ENCODE measurements at places on chromosomes 7 and 10.

DNA sequence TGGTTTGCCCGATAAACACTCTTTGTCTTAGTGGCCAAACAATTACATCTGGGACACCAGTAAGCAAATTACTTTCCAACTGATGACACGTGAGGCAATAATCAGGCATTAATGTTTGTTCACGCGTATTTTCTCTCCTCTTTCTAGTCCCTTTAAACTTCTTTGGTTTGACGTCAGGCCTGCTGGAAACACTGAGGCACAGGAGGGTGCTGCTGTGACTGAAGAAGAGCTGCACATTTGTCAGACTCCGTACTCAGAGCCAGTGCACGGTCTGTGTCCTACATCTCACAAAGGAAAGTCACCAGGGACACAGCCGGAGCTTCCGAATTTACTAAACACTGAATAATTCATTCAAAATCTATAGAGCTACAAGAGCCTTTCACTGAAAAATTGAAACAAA is 57.6 kb upstream of the ANAPC16 start:
- DNase-seq, result no peak

DNA sequence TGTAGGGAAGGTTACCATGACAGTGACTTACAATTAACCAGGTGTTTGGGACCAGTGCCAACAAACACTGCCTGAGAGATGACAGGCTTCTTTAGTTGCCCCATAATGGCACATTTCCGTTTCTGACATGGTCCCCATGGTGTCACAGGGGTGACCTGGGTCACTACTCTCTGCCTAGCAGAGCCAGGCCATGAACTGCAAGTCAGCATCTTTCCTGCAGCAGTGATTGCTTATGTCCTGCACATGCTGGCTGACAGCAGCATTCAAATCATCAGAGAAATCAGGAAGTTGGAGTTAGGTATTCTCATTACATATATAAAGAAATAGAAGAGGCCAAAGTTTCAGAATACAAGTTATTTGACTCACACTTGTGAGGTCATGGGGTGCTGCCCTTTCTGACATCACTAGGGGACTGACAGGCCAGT is 47.1 kb upstream of the ZNRF2 start:
- DNase-seq, result no peak

GRCh38 chr10:22977751-22978150 is 49.9 kb downstream of the ARMC3 start:
- DNase-seq, result no peak

- no peak for DNase-seq
These were observed 14.6 kb downstream of the DRGX start for GRCh38 chr10:49381111-49381900.

- DNase-seq, result no peak
These were observed 3.7 kb downstream of the OGDHL start for GRCh38 chr10:49758249-49758930.

DNA sequence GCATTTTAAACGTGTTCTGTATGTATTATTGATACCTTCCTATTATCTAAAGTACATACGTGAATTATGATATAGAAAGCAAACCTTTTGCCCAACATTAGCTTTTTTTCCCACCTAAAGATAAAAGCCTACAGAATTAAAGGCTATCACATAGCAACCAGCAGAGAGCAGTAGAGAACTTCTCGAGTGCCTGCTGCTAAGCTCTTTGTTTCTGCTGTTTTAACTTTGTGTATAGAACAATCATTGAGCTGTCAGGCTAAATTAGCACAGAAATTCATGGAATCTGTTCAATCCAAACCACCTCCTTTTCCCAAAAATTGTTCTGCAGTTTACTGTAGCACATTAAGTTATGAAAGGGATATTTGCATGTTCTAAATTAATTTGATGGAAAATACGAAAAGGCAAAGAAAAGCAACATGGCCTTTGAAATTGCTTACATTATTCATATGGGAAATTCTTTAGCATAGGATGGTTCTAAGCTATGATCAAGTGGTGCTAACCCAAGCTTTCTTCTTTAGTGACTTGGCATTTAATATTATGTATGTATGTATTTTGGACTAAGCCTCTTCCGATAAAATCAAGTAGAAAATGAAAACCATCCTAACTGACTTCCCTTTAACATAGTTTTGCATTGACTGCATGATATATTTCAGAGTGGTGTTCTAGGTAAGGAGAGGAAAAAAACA is 1288.5 kb downstream of the GATA3 start:
- no peak for DNase-seq

DNA sequence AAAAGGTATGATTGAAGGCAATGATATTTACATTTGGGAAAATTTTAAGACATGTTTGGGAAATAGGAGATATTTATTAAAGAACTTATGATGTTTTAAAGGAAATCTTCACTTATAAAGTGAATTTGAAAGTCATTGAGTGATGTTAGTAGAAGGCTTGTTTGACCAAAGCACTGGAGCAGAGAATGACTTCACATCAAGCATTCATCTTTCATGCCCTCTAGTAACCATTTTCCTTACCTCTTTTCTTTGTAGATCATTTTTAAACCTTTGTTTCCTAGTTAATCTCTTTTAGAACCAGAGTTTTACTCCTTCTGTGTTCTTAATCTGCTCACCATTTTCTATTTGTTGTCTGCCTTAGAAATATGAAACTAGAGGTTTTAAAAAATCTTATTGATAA is 111.3 kb upstream of the FOXP2 start:
- no peak for DNase-seq

- DNase-seq, result no peak
These were observed 66.0 kb upstream of the FHIP2A start for GRCh38 chr10:114755537-114755936.

GRCh38 chr10:82429302-82429701 is 554.3 kb downstream of the NRG3 start:
- DNase-seq, result no peak

DNA sequence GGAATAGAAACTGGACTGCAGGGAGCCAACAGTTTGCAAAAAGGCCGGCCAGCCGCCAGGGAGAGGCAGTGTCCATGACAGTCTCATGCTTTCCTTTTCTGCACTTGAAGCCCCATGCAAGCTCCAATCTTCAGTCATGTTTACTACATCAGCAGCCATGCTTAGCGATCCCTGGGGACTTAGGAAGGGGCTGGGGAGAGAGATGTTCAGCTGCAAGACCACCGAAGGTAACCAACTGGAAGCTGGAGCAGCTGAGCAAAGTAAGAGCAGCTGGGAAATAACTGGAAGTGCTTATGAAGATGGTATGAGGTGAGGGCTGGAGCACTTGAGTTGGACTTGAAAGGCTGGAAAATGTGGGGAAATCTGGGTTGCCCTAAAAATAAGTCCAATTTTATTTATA is 37.0 kb downstream of the PRR15 start:
- DNase-seq, result no peak

- no peak for DNase-seq
These were observed 627.6 kb upstream of the PHF14 start for GRCh38 chr7:10346032-10346431.

DNA sequence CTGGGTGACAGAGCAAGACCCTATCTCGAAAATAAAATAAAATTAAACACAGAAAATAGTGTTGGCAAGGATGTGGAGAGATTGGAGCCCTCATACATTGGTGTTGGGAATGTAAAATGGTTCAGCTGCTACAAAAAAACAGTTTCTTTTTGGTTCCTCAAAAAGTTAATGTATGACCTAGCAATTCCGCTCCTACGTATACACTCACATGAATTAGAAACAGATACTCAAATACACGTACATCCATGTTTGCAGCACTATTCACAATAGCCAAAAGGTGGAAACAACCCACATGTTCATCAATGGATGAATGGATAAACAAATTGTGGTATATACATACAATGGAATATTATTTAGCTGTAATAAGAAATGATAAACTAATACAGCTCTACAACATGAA is 28.4 kb upstream of the CHCHD3 start:
- no peak for DNase-seq

DNA sequence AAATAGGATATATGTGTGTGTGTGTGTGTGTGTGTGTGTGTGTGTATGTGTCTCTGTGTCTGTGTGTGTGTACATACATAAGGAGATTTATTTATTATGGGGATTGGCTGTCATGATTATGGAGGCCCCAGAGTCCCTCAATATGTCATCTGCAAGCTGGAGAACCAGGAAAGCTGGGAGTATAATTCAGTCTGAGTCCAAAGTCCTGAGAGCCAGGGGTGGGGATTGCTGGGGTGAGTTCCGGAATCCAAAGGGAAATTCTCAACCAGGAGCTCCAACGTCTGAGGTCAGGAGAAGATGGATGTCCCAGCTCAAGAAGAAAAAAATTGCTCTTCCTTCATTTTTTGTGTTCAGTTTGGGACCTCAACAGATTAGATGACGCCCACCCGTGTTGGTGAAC is 50.7 kb upstream of the PLPP4 start:
- no peak for DNase-seq

- no peak for DNase-seq
These were observed 50.8 kb downstream of the AP3M1 start for GRCh38 chr10:74099836-74100235.

DNA sequence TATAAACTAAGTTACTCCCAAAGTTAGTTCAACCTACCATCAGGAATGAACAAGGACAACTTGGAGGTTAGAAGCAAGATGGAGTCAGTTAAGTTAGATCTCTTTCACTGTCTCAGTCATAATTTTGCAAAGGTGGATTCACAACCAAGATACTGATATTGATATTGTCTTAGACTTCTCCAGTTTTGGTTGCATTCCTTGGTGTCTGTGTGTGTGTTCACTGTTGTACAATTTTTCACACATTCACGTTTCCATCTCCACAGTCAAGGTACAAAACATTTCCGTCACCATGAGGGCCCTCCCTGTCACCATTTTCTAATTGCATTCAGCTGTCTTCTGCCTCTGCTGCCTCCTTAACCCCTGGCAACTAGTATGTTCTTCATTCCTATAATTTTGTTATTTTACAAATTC is 41.1 kb downstream of the AKR1E2 start:
- no peak for DNase-seq

DNA sequence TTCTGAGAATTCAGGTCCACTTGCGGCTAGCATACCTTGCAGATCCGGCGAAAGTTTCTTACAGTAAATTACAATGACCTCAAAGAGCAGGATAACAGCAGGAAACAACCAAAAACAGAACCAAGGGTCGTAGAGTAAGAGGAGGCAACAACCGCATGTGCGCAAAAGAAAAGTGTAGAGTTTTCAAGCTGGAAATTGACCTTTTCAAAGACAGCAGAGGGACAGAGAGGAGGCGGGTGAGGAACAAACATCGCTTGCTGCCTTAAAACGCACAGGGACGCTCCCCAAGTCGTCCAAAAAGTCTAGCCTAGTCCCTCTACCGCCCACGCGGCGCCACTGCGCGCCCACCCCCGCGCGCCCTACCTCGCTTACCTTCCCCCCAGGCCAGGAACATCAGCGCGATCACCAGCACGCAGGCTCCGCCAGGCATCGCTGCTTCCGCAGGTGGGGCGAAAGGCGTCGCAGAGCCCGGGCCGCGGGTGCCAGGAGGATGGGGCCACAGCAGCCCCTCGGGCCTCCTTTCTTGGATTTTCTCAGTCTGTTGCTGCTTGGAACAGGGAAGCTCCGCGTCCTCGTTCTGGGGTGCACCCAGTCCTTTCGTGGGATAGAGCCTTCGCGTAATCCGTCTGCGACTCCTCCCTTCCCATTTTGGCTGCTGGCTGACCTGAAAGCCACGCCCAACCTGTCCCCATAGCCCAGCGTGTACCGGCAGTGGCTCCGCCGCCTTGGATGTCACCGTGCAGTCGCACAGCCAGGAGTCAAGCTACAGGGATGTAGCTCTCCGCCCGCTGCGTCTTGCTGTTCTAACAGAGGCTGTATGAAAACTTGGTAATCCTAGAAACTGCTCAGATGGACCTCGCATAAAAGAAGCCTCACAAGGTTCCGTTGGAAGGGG is at the start of gene VWDE:
Gene VWDE (minus strand): TSS at position 579 of the 895 bp plus-strand sequence. CDS start 149 bp downstream, at position 430.
- no peak for DNase-seq

DNA sequence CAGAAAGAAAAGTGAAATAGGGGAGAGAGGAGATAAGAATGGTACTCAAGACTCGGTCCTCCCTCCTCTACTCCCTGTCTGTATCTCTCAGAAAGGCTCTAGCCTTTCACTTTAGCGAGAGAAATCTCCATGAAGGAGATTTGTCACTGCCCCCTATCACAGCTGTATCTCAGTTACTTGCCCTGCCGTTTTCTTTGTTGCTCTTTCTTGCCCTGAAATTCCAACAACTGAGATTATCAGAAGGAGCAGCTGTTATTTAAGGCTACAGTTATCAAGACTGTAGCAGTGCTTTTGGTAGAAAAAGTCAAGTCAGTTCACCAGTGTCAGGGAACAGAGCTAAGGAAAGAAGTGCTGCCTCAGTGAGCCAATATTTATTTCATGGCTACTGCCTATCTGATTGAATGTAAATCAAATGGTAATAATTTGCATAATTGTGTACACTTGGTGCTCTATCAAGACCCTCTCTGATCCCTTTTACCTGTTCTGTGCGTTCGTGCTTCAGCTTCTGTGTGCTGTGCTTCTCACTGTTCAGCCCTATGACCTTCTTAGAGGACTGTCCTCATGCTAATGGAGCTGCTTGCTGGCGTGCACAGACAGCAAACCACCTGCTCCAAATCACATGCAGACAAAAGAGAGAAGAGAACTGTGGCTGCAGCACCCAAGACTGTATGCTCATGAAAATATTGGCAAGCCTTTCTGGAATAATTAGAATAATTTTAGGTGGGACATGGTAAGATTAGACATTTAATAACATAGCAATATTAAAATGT is 180.2 kb upstream of the FAM3C start:
- DNase-seq, result no peak

GRCh38 chr7:150937848-150938561 is 40.1 kb downstream of the KCNH2 start:
- DNase-seq, result no peak

DNA sequence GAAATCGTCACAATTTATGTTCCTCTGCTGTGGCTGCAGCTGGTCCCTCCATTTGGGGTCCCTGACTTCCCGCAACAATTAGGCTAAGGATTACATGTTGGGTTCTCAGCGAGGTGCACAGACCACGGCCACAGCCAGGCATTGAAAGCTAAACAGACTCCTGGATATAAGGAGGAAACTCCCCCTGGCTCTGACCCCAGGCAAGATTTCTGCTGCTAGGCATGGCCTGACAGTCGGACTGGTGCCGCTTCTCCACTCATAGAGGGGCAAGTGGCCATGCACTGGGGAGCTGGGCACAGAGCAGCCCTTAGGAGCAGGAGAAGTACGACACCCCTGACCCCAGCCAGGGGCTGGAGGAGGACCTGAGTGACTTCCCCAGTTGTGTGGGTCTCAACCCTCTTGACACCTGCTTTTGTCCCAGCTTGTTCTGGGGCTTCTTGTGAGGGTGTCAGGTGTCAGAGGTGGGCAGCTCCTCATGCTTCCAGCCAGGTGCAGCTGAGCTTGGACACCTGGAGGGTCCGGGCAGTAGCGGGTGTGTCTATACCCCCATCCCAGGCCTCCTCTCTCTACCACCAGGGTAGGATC is 38.3 kb downstream of the TSPAN15 start:
- no peak for DNase-seq

- no peak for DNase-seq
These were observed 372 bp upstream of the TMEM130 start for GRCh38 chr7:98870121-98870651.

- no peak for DNase-seq
These were observed 60.5 kb downstream of the CLEC2L start for GRCh38 chr7:139583826-139584553.

GRCh38 chr7:47262881-47263280 is 319.0 kb downstream of the TNS3 start:
- DNase-seq, result no peak

Measured in AG09319 (cell line).